Brain pericyte (primary cell): ENCODE measurements at places on chromosomes 3 and 15.

GRCh38 chr3:22106213-22106896, 355.3 kb upstream of the ZNF385D start:
- no peak for DNase-seq

DNA sequence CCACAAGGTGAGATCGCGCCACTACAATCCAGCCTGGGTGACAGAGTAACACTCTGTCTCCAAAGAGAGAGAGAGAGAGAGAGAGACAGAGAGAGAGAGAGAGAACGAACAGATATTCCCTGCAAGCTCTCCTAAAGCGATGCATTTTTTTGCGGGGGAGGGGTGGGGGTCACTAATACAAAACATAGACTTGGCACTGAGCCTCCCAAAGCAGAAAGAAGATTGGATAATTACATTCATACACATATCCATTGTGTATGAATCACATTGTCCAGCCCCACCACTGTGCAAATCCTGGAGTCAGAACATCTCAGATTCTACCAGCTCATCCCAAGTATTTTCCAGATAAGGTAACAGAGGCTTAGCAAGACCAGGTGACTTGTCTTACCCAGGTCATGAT, 459.9 kb downstream of the MAGI1 start:
- DNase-seq = no peak

- peak; percentile 21 for DNase-seq
These were observed 1.2 kb downstream of the MB21D2 start for GRCh38 chr3:192916371-192917027.

- DNase-seq = no peak
These were observed 149.5 kb upstream of the THBS1 start for GRCh38 chr15:39431376-39431775.

- no peak for DNase-seq
These were observed 2.1 kb downstream of the ABHD10 start for GRCh38 chr3:111980716-111981456.

DNA sequence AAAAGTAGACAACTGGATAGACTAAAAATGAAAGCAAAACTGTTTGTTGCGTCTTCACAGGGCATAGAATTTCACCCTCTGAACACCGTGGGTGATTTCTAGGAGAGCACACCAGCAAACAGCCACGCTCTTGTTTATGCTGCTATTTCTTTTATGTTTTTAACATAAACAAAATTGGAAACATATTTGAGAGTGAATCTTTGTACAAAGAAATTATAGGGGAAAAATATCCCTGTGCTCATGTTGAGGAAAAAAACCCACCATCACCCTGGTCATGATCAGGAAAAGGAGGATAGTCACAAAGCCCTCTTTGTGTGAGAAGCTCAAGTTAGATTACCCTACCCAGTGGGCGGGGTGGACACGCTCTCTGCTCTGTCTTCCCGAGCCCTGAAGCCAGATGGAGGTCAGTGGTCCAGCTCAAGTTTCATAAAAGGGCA, 313.3 kb downstream of the SATB1 start:
- DNase-seq = peak; percentile 47

GRCh38 chr15:50112488-50113186, 6.4 kb downstream of the ATP8B4 start:
- DNase-seq = no peak

GRCh38 chr3:141076797-141077571, 25.8 kb downstream of the SPSB4 start:
- DNase-seq = peak; percentile 77
